IMR-90 (cell line): ENCODE measurements at places on chromosomes 4 and X. TPM values are rescaled to one million over a fixed set of nuclear protein-coding genes. Genes with fewer than 3 reads are reported as not detected.

The EMCN gene
- total RNA-seq = not detected in 2 replicates

The PROM1 gene
- total RNA-seq = not detected in 2 replicates

The RHOXF1 gene
- total RNA-seq = not detected in 2 replicates

The ADGRL3 gene
- total RNA-seq = 2.2 and 2.5 TPM in 2 replicates

The GDPD2 gene
- not detected in 2 replicates for total RNA-seq

The CHST7 gene
- 2.9 and 3.3 TPM in 2 replicates for total RNA-seq

The SPANXB1 gene
- total RNA-seq = not detected in 2 replicates

The ZNF275 gene
- total RNA-seq = 6.6 and 8.3 TPM in 2 replicates

The PRR27 gene
- not detected in 2 replicates for total RNA-seq

The LINC00632 gene
- 6.4 and 7.2 TPM in 2 replicates for total RNA-seq

The TLR2 gene
- total RNA-seq = under 0.01 TPM in 2 replicates

The VCX gene
- not detected in 2 replicates for total RNA-seq

The ZNF157 gene
- under 0.01 TPM in 1 of 2 replicates, not detected in the other for total RNA-seq

The ARR3 gene
- not detected in 2 replicates for total RNA-seq

The BANK1 gene
- total RNA-seq = under 0.01 and 0.28 TPM in 2 replicates

The CENPVL2 gene
- not detected in 2 replicates for total RNA-seq

The MORF4L2 gene
- 1,218 and 1,398 TPM in 2 replicates for total RNA-seq

The KLB gene
- total RNA-seq = not detected in 2 replicates

The NAP1L2 gene
- under 0.01 TPM in 1 of 2 replicates, not detected in the other for total RNA-seq

The MAOA gene
- 0.36 and 0.56 TPM in 2 replicates for total RNA-seq

The COL25A1 gene
- under 0.01 TPM in 2 replicates for total RNA-seq

The SLC7A11 gene
- total RNA-seq = 24.7 and 35.6 TPM in 2 replicates

The UGT2B17 gene
- total RNA-seq = not detected in 2 replicates

The DAPP1 gene
- not detected in 2 replicates for total RNA-seq

The TAF9B gene
- 21.5 and 35.3 TPM in 2 replicates for total RNA-seq

The BEND4 gene
- not detected in 2 replicates for total RNA-seq

The DCAF8L2 gene
- total RNA-seq = not detected in 2 replicates

The TMEM47 gene
- total RNA-seq = 105 and 134 TPM in 2 replicates

The PNMA5 gene
- total RNA-seq = not detected in 2 replicates

The BGN gene
- total RNA-seq = 10.0 and 11.3 TPM in 2 replicates

The TRAM1L1 gene
- 3.4 and 5.3 TPM in 2 replicates for total RNA-seq
